ENCODE measurements at places on chromosomes 7 and 10.

- peak; percentile 99 for DNase-seq
These were observed 9.1 kb upstream of the FXYD4 start for GRCh38 chr10:43362191-43362839.

DNA sequence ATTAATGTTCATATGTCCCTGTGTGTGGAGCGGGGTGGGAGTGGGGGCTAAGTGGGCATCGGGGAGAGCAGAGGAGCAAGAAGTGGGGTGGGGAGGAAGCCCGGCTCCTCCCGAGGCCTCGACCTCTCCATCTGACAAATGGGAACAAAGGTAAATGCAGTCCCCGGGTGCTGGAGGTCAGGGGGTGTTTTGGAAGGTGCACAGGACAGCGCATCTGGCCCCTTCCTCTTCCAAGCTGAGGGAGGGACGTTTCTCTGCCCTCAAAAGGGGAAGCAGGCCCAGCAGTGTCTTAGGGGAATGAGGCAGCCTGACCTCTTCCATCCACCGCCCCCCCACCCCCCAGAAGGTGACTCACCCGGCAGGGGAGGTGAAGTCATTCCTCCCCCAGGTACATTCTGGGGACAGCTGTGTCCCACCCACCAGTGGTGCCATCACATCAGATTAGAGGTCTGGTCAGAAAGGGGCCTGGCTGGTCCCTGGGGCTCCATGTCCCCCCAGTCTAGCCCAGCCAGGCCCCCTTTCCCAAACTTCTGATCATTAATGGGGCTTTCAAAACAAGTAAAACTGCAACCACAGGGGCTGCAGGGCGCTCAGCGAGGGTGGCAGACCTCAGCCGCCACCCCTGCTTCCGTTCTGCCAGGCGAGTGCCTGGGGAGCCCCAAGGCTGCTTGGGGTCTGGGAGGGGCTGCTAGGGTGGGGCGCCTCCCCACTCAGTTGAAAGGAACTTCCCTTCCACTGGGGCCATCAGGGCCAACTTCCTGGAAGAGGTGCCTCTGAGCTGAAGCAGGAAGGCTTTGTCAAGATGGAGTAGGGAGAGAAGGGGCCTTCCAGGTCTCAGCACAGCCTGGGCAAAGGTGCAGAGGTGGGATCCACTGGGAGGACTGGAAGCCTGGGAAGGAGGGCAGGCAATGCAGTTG lies 10.8 kb downstream of the LFNG start:
- peak; percentile 73 for DNase-seq

DNA sequence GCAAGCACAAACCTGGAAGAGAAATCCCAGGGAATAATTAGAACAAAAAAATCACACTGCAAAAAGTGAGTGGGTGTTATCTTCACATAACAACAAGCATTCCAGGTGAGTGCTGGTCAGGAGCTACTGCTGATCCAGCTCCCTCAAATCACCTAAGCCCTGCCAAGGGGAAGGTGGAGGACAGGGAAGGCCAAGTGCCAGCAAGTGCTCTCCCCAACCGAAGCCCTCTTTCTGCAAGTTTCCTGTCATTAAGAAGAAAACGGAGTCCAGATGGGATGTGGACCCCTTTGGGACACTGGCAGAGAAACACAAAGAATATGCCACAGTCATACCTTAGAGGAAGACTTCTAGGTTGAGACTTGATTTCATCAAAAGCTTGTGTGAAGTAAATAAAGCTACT lies 933.0 kb upstream of the ZNF722 start:
- DNase-seq = no peak

DNA sequence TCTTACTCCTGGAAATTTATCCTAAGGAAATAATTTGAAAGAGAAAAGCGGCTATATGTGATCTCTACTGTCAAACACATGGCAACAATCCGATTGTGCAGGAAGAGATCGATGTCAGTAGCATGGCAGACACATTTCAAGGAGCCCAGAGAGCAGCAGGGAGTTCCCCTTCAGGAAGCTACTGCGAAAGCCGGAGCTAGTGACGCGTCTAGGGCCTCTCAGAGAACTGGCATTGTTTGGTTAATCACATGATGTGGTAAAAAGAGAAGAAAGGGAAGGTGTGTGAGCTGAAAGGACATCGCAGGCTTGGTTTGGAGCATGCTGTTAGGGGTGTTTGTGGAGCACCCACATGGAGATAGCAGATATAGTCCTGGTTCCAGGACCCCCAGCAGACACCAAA lies 74.9 kb downstream of the BEND7 start:
- peak; percentile 2 for DNase-seq

- DNase-seq = no peak
These were observed 15.6 kb upstream of the ZFAND2A start for GRCh38 chr7:1175597-1175966.

GRCh38 chr7:130481898-130482297 lies 10.0 kb upstream of the MEST start:
- no peak for DNase-seq

GRCh38 chr7:112946350-112946749 lies 140.3 kb downstream of the GPR85 start:
- no peak for DNase-seq

DNA sequence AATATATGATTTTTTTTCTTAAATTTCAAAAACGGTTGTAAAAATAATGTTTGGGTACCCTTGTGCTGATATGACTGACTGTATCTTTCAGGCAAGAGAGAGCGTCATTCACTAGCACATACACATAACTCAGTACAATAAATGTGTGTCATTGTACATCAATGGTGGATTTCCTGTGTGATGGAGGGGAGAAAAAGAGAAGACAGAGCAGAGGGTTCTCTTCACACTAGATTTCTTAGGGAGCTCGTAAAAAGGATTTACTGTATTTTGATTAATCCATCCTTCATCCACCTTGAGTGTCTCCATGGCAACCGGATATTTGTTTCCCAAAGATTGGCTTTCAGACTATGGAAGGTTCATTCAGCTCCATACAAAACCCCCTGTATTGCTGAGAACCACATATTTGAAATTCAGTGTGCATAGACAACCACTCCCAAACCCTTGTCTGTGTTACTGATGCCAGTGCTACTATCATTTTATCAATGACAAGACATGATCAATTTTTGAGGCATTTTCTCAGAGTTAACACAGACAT lies 150.6 kb downstream of the AKR1D1 start:
- no peak for DNase-seq

DNA sequence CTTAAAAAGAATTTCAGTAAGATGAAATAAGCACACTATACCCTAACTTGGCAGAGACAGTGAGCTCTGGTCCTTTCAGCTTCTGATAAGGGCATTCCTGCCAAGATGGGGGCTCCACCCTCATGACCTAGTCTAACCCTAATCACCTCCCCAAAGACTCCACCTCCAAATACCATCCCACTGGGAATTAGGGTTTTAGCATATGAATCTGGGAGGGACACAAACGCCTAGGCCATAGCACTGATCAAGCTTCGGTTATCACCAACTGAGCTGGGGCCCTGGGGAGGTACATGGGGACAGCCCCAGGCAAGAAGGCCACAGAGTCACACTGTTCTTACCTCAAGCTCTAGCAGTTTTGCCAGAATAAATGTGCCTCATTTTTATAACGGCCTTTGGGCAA lies 31.4 kb downstream of the PALS2 start:
- no peak for DNase-seq

DNA sequence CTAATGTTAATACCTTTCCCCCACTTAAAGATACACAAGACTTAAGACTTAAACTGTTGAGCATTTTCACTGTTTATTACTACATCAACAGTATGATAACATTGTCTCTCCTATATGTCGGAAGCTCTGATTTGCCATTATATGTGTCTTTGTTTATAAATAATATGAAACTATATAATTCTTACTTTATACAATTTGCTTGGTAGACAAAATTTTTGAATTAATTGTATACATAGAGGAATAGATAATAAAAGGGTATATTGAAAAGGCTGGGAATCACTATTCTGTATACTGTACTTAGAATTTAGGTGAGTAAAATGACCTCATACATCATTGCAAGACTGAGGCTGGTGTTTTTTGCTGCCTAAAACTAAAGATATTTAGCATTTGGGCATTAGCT lies 82.1 kb upstream of the HDAC9 start:
- DNase-seq = no peak

DNA sequence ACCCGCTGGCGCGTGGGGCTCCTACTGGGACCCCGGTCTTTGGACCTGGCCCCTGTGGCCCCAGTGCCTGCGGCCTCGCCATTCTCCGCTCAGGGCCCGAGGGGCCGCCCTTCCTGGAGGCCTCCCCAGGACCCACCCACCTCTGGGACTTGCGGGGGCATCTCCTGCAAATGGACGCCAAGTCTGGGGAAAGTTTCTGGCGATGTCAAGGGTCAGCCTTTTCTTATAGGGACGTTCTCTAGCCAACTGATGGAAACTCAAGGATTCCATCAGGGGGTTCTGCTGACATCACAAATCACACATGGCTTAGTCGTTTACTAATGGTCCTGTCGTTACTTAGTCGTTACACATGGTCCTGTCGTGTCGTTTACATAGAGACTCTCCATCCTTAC lies 57.7 kb upstream of the RHOBTB1 start:
- DNase-seq = no peak

- DNase-seq = no peak
These were observed 155.6 kb downstream of the PPP1R3A start for GRCh38 chr7:113763226-113763625.

- DNase-seq = no peak
These were observed at the start of gene INSYN2A for GRCh38 chr10:127196282-127197153. Gene INSYN2A, minus strand, starts transcription at chr10:127196591. Its CDS starts 20,196 bp downstream, at chr10:127176395.

- no peak for DNase-seq
These were observed 134.9 kb downstream of the SH3PXD2A start for GRCh38 chr10:103720328-103720963.
